ENCODE measurements at places on chromosomes 4 and X. TPM values are rescaled to one million over a fixed set of nuclear protein-coding genes. Genes with fewer than 3 reads are reported as not detected.

ERVMER34-1 gene
- total RNA-seq = 0.98 TPM

CCNA2 gene
- total RNA-seq = 3.9 TPM

NPY5R gene
- 32.0 TPM for total RNA-seq

CDK16 gene
- total RNA-seq = 65.6 TPM

POU4F2 gene
- total RNA-seq = not detected
